ENCODE measurements at places on chromosomes 11 and 22.

- no peak for DNase-seq
These were observed 26.4 kb downstream of the AMOTL1 start for GRCh38 chr11:94794287-94795168.

GRCh38 chr22:49087198-49087597 lies 740.5 kb downstream of the BRD1 start:
- no peak for DNase-seq

DNA sequence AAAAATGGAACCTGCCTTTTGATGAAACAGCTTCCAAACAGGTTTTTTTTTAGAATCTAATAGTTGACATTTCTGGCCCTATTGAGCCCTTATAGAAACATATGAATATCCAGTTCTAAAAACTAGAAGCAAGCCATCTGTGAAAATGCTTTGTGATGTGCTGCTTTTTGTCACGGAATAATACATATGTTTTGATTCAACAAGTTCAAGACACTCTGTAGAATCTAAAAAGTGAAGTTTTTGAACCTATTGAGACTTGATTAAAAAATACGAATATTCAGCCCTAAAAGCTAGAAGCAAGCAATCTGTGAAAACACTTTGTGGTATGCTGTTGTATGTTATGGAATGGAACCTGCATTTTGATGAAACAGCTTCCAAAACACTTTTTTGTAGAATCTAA lies 106.7 kb upstream of the VPREB1 start:
- DNase-seq, result no peak

DNA sequence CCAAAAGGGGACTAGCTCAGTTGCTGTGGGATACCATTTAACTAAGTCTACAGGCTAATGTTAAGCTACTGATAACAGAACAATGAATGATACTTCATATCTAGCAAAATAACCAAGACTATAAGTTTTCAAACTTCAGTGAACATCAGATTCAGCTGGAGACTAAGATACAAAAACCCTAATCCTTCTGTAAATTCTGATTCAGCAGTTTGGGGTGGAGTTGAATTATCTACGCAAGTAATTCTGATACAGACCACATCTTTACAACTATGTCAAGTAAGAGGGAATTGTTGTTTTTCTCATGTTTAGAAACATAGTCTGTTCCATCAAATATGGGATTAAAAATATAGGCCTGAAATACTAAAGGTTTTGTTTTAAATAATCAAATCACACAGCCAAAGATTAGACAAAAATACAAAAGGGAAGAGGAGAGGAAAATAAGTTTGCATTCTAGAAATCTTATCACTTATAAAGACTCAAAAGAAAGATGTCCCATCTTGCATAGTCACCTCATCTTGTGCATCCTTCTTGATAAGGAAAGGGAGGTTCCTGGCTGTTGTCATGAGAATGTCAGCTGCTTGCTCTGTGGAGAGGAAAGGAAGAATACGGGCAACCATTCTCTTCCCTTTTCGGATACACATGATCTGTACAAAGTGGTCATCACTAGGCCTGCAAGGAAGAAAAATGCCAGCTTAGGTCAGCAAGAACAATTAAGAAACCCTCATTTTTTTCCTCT lies 21.4 kb downstream of the PATL1 start:
- no peak for DNase-seq

DNA sequence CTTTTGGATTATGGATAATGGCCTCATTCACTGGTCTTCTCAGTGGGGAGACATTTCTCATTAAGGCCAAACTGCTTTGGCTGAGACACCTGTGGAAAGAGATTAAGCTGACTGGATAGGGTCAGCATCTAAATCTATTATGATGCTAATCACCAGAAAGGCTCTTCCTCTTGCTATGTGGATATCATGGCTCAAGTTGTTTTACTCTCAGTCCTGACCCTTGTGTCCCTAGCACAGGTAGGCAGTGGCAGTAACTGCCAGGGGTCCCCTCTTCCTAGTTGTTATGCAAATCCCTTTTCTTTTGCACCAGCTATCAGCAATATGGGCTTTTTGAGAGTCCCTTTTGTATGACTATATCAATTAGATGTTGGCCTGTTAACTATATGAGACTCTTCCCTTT lies 335.7 kb upstream of the PLET1 start:
- no peak for DNase-seq

DNA sequence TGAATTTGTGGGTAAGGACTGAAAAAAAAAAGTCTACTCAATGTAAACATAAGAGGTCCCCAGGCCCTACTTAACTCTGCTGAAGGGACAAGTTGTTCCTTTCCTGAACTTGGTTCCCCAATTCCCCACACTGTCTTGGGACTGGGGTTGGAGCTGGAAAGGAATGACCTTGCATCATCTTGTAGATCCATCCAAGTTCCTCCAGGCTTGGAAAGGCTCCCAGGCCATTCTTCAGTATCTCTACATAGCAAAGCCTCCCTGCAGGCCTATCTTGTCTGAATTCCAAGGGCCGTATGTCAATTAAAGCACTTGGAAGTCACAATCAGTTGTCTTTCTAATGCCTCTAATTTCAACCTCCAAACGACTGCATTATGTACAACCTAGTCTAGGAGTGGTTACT lies 361.2 kb downstream of the TMEM135 start:
- no peak for DNase-seq

DNA sequence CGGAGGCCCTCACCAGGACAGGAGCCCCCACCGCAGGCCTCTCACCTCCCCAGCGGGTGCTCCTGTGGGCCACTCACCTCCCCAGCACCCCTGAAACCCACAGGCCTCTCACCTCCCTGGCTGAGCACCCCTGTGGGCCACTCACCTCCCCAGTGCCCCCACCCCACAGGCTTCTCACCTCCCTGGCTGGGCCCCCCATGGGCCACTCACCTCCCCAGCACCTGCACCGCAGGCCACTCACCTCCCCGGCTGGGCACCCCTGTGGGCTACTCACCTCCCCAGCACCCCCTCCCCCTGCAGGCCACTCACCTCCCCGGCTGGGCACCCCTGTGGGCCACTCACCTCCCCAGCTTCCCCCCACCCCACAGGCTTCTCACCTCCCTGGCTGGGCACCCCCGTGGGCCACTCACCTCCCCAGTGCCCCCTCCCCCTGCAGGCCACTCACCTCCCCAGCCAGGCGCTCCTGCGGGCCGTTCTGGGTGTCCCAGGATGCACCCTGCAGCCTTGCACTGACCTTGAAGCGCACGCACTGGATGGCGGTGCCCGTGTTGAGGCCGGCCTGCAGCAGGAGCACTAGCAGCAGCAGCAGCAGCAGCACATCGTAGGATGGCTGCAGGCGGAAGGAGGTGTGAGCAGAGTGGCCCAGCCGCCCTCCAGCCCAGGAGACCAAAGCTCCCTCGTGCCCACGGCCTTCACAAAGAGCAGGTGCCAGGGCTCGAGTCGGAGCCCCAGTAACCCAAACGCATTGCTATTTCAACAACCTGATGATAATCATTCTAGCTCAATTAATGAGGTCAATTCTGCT lies 5.7 kb upstream of the TTLL8 start:
- no peak for DNase-seq

- no peak for DNase-seq
These were observed 58.3 kb downstream of the CDKN1C start for GRCh38 chr11:2827256-2827655.

All from activated T-cell treated with anti-CD3 and anti-CD28 coated beads, Interleukin-2, amount 50 U/mL, for 48 hours (primary cell).